CD4-positive, alpha-beta T cell (primary cell): ENCODE measurements at places on chromosomes 2 and 18. TPM values are rescaled to one million over a fixed set of nuclear protein-coding genes. Genes with fewer than 3 reads are reported as not detected.

DNA sequence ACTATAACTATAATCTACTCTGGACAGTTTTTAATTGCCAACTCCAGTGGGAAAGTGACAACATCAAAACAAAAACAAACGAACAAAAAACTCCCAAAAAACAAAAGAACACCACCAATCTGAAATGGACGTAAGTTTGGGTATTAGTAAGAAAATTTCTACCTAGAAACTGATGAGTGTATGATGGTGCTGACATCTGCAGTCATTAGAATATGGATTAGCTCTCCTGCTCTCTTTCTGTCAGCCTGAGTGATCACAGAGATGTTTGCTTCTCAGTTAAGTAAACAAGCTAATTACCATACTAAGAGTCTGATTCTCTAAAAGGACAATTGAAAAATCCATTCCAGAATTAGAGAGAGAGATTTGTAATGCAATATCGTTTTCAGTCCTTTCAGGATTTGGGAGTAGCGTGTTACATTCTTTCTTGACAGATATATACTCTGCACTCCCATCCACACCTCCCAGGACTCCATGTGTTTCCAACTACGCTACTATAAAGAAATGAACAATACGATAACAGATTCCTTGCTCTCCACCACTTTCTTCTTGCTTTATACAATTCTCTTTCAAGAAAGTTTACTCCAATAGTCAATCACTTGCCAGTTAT is 1347.4 kb upstream of the PIK3C3 start:
- no peak for DNase-seq
- H3K4me1 ChIP-seq, result no peaks in the 10 kb centered on the region
- H3K36me3 ChIP-seq, result no peaks in the 10 kb centered on the region
- no peak overlapping the region for H3K4me3 ChIP-seq

DNA sequence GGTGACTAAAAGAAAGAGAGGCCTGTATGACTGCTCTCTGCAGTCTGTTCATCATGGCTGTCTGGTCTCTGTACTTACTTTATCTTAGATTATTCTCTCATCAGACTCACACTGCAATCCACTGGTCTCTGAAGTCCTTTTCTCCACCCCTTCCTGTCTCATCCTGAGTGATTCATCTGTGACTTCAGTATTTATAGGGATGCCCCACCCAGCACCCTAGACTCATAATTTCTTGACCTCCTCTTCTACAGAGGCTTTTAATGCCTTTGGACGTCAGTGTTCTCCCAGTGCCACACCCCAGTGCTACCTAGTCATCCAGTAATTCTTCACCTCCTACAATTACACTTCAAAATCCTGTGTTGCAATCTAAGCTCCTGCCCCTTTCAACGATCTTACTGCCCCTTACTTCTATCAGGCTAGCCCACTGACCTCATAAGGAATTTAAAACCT is 14.9 kb upstream of the ITPRID2 start:
- no peaks in the 10 kb centered on the region for H3K36me3 ChIP-seq
- no peak overlapping the region for H3K4me3 ChIP-seq
- no peaks in the 10 kb centered on the region for H3K4me1 ChIP-seq
- DNase-seq, result no peak
- no peaks in the 10 kb centered on the region for H3K27me3 ChIP-seq

DNA sequence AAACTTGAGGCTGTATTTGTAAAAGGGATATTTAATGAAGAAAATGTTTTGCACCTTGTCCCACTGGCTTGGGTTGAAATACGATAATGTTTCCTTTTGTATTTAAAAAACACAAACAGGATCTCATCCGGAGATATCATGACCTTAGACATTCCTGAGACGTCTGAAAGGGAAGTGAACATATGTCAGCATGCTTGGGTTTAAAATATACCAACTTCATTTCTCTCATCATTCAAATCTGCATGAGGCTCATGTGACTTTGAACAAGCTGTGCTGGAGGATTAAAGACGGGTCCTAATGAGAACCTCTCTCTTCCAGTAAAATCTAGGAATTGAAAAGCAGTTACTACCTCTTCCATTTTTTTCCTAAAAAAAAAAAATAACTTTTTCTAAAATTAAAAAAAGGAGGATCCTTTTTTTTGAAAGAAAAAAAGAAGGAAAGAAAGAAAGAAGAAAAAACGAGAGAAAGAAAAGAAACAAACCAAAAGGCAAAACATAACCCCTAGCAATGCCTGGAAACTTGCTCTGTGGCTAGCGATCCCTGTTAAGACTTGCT is 106.8 kb upstream of the ZFP36L2 start:
- no peak overlapping the region for H3K27ac ChIP-seq
- no peak overlapping the region for H3K4me3 ChIP-seq
- peaks cover 4% of the 10 kb centered on the region for H3K4me1 ChIP-seq
- peaks cover 3% of the 10 kb centered on the region for H3K36me3 ChIP-seq

DNA sequence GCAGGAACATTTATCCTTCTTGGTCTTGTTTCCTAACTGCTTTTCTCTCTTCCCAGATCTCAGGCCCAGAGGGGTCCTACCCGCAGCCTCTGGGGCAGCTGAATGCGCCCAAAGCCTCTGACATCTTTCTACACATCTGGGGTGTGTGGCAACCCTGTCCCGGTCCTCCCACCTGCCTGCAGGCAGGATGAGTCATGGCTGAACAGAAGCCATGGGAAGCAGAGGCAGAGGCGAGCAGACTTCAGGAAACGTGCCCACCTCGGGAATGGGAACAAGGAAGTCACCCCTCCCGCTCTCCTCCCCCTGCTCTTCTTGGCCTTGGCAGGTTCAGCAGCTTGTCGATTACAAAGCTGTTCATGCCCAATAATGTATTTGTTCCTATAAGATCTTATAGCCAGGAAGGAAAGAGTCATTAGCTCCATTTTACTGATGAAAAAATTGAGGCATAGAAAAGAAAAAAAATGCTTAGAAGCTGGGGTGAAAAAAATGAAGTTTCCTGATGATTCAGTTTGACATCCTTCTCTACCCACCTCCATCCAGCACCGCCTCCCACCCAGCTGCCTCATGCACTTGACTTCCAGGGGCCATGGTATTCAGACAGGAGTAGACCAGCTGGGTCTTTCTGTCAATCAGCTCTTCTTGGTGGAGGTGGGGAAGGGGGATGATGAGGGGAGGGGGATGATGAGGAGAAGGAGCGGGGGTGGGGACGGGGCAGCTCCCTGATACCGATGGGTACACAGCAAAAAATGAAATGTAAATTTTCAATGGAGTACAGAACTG is 10.4 kb upstream of the KCNF1 start:
- H3K27me3 ChIP-seq, result no peaks in the 10 kb centered on the region
- DNase-seq, result no peak
- H3K4me1 ChIP-seq, result no peaks in the 10 kb centered on the region
- H3K27ac ChIP-seq, result no peak overlapping the region
- H3K36me3 ChIP-seq, result no peaks in the 10 kb centered on the region

DNA sequence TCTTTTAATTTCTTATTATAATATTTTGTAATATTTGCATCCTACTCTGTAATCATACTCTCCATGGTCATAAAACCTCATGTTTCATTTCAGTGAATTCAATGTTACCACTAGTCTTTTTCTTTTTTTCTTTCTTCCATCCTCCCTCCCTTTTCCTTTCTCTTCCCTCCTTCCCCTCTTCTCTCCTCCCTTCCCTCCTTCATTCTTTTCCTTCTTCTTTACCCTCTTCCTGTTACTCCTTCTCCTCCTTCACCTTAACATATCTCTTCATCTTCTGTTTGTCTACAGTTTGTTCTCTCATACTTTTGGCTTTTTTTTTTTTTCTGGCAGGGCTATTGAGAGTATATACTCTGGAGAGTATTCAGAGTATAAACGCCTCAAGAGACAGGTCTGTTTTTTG is 491.6 kb upstream of the ID2 start:
- DNase-seq, result no peak
- no peak overlapping the region for H3K27ac ChIP-seq
- H3K4me3 ChIP-seq, result no peak overlapping the region
- H3K27me3 ChIP-seq, result no peaks in the 10 kb centered on the region
- H3K4me1 ChIP-seq, result no peaks in the 10 kb centered on the region

DNA sequence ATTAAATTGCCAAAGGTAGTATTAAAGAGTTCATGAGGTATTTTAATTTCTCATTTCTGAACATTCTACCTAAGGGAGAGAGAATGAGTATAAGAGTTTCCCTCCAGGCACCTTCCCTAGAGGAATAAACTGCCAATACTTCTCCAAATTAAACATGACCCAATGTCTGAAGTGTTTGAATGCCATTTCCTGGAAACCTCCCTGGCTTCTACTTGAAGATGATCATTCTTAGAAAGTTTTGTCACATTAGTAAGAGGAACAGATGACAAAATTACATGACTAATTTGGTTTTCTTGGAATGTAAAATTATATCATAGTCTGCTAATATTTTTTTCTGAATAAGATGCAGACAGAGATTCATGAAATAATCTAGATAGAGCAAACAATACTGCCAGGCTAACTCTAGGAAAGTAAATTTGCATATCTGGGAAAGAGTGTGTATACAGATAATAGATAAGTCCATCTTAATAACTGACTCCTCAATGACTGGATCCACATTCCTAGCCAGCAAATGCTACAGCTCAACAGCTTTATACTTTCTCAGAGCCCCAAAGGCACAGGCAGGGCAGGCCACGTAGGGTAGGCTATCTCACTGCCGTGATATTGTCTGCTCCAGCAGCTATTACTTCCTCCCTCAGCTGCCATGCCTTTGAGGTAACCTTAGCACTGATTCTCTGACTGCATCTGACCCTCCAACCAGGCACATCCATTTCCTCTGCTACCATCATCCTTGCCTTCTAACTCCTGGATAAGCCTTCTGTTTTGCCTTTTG is 630.8 kb upstream of the PIK3C3 start:
- no peaks in the 10 kb centered on the region for H3K36me3 ChIP-seq
- DNase-seq, result no peak
- no peak overlapping the region for H3K27ac ChIP-seq
- no peaks in the 10 kb centered on the region for H3K27me3 ChIP-seq

DNA sequence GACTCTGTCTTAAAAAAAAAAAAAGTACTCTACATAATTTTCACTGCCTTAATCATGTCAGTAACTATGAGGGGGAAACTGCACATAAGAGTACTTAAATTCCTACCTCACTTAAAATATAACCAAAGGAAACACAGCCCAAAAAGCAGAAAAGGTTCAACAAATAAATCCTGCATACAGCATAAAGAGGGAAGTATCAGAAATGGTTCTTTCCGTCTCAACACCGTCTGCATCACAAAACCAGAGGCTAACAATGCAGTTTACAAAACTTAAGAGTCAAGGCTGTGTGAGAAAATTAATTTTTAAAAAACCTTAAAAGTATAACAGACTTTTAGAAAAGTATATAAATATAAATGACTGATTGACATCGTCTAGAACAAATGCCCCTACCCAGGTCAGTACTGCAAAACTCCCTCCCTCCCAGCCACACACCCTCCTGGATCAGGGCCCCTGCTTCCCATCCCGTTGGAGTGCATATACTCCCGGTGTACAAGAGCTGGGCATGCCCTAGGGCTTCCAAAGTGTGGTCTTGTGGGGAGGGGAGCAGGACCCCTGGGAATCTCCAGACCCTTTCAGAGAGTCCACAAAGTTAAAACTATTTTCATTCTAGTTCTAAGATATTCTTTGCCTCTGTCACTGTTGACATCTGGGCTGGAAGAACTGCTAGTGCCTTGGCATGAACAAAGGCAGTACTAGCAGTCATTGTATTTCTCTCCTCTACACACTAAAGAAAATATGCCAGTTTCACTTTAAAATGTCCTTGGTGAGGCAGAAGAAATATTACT is 67.0 kb upstream of the SERTAD2 start:
- DNase-seq, result no peak
- no peaks in the 10 kb centered on the region for H3K36me3 ChIP-seq
- H3K4me1 ChIP-seq, result no peaks in the 10 kb centered on the region
- no peaks in the 10 kb centered on the region for H3K27me3 ChIP-seq
- H3K4me3 ChIP-seq, result no peak overlapping the region

- H3K36me3 ChIP-seq, result no peaks in the 10 kb centered on the region
- H3K4me1 ChIP-seq, result no peaks in the 10 kb centered on the region
- no peak overlapping the region for H3K27ac ChIP-seq
Measured at GRCh38 chr2:166188084-166188483, 60.3 kb upstream of the SCN1A start.

DNA sequence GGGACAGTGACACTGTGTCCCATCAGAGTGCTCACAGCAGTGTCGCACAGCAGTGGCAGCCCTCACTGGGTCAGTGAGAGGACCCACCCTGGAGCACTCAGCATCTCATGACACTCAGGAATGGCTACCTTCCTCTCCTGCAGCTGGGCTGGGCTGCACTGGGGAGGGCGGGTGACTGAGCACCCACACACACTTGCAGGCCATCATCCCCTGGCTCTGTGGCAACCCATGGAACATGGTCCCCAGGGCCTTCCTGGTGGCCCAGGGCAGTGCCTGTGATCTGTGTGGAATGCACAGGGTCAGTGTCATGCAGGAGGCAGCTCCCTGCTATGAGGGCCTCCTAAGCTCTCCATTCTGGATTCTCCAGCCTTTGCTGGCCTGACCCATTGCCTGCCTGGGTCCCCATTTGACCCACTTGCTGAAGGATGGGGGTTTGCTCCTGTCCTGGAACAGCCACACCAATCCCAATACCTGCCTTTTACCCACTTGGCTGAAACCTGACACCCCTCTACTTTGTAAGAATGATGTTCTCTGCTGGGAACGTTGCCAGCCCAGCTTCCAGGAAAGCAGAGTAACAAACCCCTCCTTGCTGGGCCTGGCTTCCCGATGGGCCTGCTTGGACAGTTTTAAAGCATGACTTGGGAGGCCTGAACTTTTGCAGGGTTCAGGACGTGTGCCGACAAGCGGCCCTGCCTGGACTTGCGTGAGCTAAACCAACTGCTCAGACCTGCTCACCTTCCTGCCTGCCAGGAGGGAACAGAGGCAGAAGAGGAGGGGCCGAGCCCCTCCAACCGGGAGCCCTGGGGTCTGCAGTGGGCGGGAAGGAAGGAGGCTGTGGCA is 13.7 kb downstream of the HS6ST1 start:
- DNase-seq, result no peak
- H3K27me3 ChIP-seq, result no peaks in the 10 kb centered on the region
- no peaks in the 10 kb centered on the region for H3K36me3 ChIP-seq

DNA sequence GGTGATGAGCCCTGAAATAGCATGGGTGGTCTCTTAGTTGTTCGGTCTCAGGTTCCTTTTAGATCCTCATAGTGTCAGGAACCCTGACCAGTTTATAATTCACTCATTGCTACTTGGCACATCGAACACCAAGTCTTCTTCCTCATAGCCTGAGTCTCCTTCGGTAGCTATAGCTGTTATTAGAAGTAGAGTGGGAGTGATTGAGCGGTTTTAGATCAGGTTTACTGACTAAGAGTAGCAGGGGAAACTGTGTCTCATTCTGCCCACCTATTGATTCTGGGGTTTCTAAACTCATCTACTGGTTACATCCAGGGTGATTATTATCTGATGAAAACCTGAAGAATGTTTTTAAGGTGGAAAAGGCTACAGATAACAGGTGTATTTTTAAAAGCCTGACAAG is 114.6 kb downstream of the SETBP1 start:
- H3K4me1 ChIP-seq, result no peaks in the 10 kb centered on the region
- H3K36me3 ChIP-seq, result no peaks in the 10 kb centered on the region
- no peak overlapping the region for H3K27ac ChIP-seq
- no peak for DNase-seq
- no peak overlapping the region for H3K4me3 ChIP-seq

GRCh38 chr2:130376433-130377293 is 20.8 kb downstream of the PTPN18 start:
- peaks cover 22% of the 10 kb centered on the region for H3K36me3 ChIP-seq
- H3K4me3 ChIP-seq, result no peak overlapping the region
- peak overlapping the region; percentile 40 for H3K27ac ChIP-seq

GRCh38 chr2:127277028-127277427 is 16.9 kb downstream of the ERCC3 start:
- H3K4me3 ChIP-seq, result no peak overlapping the region
- no peak overlapping the region for H3K27ac ChIP-seq
- no peaks in the 10 kb centered on the region for H3K4me1 ChIP-seq
- H3K27me3 ChIP-seq, result no peaks in the 10 kb centered on the region
- no peak for DNase-seq

Gene PROKR1
- not detected for total RNA-seq

Gene SERPINB10
- total RNA-seq, result not detected

Gene TIA1
- 45.3 TPM for total RNA-seq

Gene POTEI
- total RNA-seq, result not detected
